Stimulated activated CD4-positive, alpha-beta T cell treated with anti-CD3 and anti-CD28 coated beads, Interleukin-12 subunit alpha, Interleukin-12 subunit beta, amount 100 ng/mL, for 4 hours (primary cell): ENCODE measurements at places on chromosomes 2 and 18.

GRCh38 chr2:19933351-19933981, 31.7 kb upstream of the TTC32 start:
- DNase-seq = no peak

- DNase-seq = no peak
These were observed 1249.2 kb upstream of the ZEB2 start for GRCh38 chr2:145769011-145769716.

GRCh38 chr2:176270100-176270750, 983 bp downstream of the MTX2 start:
- DNase-seq = no peak

DNA sequence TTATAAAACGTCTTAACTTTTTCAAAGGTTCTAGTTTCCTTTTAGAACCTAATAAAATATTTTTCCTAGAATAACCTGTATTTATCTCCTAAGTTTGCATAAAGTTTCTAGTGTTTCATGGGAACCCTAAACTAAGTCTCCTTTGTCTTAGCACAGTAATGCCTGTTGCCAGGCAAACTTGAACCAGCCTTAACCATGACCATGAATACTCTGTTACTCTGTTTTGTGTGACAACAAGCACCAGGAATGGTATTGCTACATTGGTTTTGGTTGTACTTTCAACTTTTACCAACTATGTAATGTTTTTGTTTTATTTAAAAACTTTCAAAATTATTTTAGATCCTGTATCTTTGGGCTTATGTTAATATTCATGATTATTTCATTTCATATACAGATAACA, 137.6 kb downstream of the CERS6 start:
- no peak for DNase-seq

- DNase-seq = no peak
These were observed 42.0 kb downstream of the MAP3K20 start for GRCh38 chr2:173117678-173118077.

DNA sequence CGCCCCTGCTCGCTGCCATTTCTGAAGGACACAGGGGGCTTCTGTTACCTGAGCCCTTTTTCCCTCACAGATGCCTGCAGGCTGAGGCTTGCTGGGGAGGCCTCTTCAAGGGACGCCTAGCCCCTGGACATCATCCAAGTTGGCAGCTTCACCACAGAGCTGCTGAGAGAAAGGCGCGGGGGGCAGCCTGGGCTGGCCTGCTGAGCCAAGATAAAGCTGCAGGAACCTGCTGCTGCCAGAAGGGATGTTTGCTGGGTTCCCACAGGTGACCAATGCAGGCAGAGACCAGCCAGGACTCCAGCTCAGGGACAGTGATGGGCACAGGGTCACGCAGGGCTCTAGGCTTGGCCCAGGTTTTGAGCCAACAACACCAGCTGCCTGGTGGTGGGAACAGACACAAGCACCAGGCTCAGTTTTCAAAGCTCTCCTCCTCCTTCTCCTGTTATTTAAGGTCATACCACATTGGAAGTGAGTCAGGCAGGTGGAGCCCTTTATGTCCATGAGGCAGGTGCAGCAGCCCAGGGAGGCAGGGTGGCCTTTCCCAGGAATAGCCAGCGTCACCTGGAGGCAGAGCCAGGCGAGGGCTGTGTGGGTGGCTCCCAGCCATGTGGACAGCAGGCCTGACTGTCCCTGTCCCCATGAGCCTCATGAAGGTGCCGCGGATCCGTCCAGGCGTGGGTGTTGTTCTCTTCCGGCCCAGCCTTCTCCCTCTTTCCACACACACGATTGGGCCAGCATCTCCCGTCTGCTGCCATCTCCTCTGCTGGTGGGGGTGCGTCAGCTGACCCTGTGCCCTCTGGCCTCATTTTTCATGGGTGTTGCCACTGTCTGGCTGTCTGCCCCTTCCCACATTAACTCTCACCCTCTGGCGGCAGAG, 515.5 kb upstream of the MYT1L start:
- no peak for DNase-seq

- no peak for DNase-seq
These were observed 48.1 kb downstream of the AQP12A start for GRCh38 chr2:240739797-240740196.

DNA sequence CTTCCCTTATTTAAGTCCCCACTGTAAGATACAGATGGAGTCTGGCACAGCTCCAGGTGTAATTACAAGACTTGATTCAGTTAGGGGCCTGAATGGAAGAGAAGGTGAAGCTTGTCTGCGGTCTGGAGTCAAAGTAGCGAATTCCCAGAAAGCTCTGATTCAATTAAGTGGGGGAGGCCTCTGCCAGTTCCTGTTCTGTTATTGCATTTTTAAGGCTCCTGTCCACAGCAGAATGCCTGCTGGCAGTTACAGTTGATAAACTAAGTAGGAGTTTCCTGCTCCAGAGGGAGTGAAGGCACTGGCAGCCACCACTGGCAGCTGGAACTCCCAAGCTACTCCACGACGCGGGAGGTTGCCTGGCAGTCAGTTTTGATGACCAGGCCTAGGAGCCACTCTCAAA, 181.1 kb downstream of the SOCS6 start:
- DNase-seq = no peak

- DNase-seq = no peak
These were observed 34.3 kb upstream of the C18orf32 start for GRCh38 chr18:49521216-49521835.

- DNase-seq = no peak
These were observed 175.7 kb upstream of the TANK start for GRCh38 chr2:160984426-160985077.

GRCh38 chr2:147913701-147914480, 69.1 kb downstream of the ACVR2A start:
- no peak for DNase-seq

GRCh38 chr2:18491577-18491976, 68.9 kb downstream of the RDH14 start:
- no peak for DNase-seq
